A549 treated with GW870086 at 1 μM for 4 hours (cell line): ENCODE measurements at places on chromosomes 5 and 9. TPM values are rescaled to one million over a fixed set of nuclear protein-coding genes. Genes with fewer than 3 reads are reported as not detected.

Gene MARCHF11
- total RNA-seq, result not detected in 5 replicates

Gene PCDHA7
- total RNA-seq, result 0.08 to 0.13 TPM (median 0.10 TPM) in 5 replicates

Gene GABRA1
- total RNA-seq, result not detected in 5 replicates

Gene ARAP3
- total RNA-seq, result 3.3 to 4.8 TPM (median 4.2 TPM) in 5 replicates

Gene PTGDS
- 0.57 to 0.68 TPM (median 0.66 TPM) in 3 of 5 replicates, not detected in the others for total RNA-seq

Gene TMEFF1
- 1.0 to 1.3 TPM (median 1.1 TPM) in 5 replicates for total RNA-seq

Gene TCF7
- total RNA-seq, result 9.9 to 12.3 TPM (median 11.3 TPM) in 5 replicates

Gene CEP120
- 6.6 to 11.4 TPM (median 9.7 TPM) in 5 replicates for total RNA-seq

Gene UNC5A
- total RNA-seq, result 0.30 to 0.68 TPM (median 0.46 TPM) in 5 replicates
